ENCODE measurements at places on chromosomes 4 and X.
A peak's percentile ranks its signal among the peaks of the same experiment; 100 is the strongest.

GRCh38 chr4:68630371-68630770 lies 40.1 kb downstream of the UGT2B15 start:
- DNase-seq: no peak

DNA sequence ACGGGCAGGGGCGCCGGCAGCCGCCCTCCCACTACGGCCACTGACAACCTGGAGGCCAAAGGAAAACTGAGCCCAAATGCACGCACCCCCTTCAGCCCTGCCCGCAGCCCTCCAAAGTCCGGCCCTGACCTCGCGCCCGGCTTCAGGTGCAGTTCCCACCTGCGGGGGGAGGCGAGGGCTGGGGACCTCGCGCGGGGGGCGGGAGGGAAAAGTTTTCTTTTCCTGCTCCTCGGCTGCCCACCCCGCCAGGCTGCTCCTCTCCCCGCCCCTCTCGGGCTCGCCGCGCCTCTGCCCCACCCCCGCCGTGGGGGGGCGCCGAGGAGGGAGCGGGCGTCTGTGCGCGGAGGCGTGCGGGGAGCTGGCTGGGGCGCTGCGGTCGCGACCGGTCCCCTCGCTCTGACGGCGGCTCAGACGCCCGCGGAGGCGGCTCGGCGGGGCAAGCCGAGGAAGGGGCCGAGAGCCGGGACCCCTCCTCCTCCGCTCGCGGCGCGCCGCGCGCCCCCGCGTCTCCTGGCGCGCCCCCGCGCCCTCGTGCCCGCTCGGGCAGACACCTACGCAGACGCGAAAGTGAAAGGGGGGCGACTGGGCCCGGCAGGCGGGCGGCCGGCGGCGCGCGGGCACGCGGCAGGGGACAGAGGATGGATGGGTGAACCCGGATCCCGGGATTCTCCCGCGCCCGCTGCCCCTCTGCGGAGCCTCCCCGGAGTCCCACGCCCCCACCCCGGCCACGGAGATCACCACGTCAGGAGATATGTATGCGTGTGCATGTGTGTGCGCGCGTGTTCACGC lies 3.1 kb upstream of the NR3C2 start:
- DNase-seq: no peak

DNA sequence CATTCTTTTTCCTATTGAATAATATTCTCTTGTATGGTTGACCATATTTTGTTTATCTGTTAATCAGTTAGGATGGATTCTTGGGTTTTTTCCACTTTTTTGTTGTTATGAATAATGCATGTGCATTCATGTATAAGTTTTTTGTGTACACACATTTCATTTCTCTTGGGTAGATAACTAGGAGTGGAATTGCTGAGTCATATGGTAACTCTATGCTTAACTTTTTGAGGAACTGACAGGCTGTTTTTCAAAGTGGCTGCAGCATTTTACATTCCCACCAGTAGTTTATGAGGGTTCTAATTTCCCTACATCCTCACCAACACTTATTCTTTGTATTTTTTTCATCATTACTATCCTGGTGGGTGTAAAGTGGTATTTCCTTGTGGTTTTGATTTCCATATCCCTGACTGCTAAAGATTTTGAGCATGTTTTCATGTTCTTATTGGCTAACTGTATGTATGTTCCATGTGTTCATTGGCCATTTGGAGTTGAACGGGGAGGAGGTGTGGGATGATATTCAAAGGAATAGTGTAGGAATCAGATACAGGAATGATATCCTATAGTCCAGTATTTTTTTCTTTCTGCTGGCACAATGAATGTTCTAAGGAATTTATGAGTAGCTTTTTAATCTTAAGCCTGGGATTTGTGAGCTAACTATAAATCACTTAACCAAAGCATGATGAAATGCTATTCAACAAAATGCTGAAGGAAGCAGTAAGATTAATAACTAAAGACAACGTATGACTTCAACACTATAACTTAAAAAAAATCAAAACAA lies 114.3 kb downstream of the AMELX start:
- DNase-seq: no peak

DNA sequence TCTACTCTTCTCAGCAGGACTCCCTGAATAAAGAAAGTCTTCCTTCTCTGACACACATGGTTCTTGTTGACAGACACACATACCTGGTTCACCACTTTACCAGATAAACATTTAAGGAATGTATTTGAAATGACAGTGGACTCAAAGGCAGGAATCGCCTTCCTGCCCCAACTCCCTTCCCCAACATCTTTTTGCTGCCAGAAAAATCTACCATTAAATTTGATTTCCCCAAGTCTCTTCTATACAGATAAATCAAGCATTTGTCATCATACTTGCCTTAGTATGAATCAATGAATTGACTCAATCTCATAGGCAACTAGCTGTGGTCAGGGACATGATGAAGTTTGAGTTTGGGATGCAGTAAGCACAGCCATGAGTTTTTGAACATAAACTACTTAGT lies 23.3 kb upstream of the ANXA5 start:
- peak; percentile 73 for DNase-seq

- DNase-seq: peak; percentile 10
These were observed 2.2 kb upstream of the UGT2B4 start for GRCh38 chr4:69497886-69498395.

DNA sequence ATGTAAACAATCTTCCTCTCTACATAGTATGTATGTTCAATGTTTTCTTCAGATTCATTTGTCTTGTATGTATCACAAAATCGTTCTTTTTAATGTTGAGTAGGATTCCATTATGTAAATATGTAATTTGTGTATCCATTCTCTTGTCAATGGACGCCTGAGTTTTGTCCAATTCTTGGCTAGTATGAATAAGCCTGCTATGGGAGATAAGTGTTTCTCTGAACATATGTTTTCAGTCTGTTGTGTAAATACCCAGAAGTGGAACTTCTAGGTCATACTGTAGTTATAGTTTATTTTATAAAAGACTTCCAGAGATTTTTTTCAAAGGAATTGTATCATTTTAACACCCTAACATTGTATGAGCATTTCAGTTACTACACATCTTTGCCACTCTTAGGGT lies 2.8 kb downstream of the SMIM31 start:
- no peak for DNase-seq

GRCh38 chrX:139877710-139878414 lies 55.0 kb downstream of the ATP11C start:
- DNase-seq: no peak

GRCh38 chr4:83231620-83232076 lies 53.0 kb downstream of the COQ2 start:
- no peak for DNase-seq

GRCh38 chrX:121546317-121546716 lies 498.9 kb downstream of the GLUD2 start:
- DNase-seq: no peak

GRCh38 chr4:145320294-145320693 lies 139.9 kb upstream of the OTUD4 start:
- no peak for DNase-seq

- no peak for DNase-seq
These were observed 39.2 kb upstream of the HS3ST1 start for GRCh38 chr4:11467931-11468330.

- DNase-seq: peak; percentile 34
These were observed 28.4 kb downstream of the APBB2 start for GRCh38 chr4:41185614-41186592.

- no peak for DNase-seq
These were observed 439.4 kb downstream of the RAPGEF2 start for GRCh38 chr4:159542296-159542695.

- DNase-seq: no peak
These were observed 15.1 kb downstream of the AFAP1 start for GRCh38 chr4:7924570-7924969.

- DNase-seq: no peak
These were observed 3.7 kb upstream of the PIR start for GRCh38 chrX:15496824-15497223.

GRCh38 chrX:14411326-14411725 lies 118.0 kb upstream of the GLRA2 start:
- DNase-seq: peak; percentile 1

- no peak for DNase-seq
These were observed 3.3 kb downstream of the ZDHHC9 start for GRCh38 chrX:129840344-129840743.

- DNase-seq: peak; percentile 67
These were observed 215.2 kb upstream of the PSAPL1 start for GRCh38 chr4:7649741-7650531.

GRCh38 chrX:9948406-9948805 lies 18.8 kb upstream of the CLDN34 start:
- DNase-seq: peak; percentile 58

DNA sequence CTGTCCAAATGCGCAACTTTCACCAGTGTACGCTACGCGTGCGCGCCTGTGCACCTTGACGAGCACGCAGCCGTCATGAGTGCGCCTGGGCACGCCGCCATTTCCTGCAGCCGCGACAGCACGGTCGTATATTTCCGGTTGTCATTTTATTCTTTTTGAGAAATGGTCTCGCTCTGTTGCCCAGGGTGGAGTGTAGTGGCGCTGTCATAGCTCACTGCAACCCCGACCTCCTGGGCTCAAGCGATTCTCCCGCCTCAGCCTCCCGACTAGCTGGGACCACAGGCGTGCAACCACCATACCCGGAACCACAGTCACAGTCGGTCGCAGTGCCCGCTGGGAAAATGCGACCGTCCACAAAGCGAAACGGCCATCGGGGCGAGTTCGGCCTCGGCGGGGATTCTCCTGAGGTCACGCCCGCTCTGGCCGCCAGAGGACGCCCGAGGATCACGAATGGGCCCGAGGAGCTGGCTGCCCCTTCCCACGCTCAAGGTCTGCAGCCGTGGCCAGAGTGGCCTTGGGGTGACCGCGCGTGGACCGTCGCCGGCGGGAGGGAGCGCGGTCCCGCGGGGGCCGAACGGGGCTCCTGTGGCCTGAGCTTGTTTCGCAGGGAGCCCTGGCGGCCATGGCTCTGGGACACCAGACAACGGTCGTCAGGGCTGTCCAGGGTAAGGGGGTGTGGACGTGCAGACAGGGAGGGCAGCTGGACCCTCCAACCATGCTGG lies 23.7 kb upstream of the PNMA3 start:
- peak; percentile 33 for DNase-seq

DNA sequence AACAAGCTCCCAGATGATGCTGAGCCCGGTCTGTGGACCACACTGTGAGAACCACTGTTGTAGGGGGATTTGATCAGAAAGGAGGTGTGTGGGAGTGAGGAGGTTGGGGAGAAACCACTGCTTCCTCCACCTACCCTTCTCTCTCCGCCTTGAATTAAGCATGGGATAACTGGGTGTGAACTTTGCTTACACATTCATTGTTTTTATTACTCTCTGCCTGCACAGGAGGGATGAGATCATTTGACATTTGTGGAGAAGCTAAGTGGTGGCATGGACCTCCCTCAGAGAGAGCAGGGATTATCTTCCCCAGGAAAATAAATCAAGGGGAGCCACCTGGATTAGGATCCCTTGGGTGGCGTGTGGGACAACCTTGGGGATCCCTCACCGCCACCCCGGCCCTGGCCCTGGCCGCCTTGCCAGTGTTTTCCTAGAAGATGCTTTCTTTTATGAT lies 212.1 kb upstream of the ATP6AP2 start:
- no peak for DNase-seq

DNA sequence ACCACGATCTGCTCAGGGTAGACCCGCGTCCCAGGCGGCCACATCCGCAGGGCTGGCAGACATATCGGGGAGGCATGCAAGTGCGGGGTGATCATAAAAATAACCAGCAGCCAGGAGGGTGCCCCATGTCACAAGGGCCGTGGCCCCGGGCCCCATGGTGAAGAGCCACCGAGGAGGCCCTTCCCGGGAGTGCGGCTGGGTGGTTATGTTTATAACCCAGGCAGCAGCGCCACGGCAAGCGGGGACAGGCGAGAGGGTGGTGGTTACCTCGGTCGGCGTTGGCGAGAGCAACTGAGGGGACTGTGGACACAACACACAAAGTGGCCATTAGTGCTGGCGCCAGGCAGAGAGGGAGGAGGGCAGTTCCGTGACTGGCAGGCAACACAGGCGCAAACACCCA lies 92.7 kb upstream of the AFAP1 start:
- no peak for DNase-seq

DNA sequence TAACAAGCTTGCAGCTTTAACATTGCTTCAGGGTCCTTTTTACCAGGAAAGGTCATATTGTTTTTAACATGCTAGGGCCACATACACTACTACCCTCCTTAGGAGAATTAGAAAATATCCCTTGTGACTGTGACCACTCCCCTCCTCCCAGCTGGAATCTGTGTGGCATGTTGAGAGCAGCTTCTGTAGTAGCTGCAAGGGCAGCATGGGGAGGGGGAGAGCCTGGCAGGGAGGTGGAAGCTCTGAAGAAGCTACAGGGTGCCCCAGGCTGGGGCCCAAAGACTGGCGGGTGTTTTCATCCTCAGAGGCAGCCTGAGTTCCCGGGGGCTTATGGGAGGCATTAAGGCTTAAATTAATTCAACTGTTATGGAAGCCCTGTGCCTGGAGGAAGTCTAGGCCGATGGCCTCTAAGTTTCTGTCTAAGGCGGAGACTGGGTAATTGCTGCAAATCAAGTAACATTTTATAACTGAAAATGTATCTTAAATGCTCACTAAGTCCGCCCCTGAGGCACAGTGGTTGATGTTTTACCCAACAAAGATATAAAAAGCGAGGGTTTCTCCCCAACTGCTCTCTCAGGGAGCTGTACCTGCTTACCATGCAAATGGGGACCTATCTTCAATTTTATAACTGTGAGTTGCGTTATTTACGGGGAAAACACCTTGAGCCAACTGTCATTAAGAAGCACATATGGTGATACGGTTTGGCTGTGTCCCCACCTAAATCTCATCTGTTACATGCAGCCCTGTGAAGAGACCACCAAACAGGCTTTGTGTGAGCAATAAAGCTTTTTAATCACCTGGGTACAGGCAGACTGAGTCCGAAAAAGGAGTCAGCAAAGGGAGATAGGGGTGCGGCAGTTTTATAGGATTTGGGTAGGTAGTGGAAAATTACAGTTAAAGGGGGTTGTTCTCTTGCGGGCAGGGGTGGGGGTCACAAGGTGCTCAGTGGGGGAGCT lies 37.4 kb upstream of the STS start:
- no peak for DNase-seq

DNA sequence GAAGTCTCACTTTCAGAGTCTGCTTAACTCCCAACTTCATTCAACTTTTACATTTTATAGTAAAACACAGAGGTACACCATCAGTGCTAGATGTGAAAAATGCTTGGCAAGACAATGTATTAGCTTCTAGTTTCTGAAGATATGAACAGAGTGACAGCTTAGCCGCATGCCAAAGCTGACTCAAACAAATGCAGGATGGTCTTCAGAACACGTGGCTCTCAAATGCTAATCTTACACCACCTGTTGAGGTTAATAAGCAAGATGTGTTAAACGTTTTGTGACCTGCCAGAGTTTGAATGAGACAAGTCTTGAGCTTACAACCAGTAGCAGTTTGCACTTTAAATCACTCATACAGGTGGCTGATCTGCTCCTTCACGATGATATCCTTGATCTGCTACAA lies 18.9 kb upstream of the GPM6B start:
- DNase-seq: no peak

- no peak for DNase-seq
These were observed 130.0 kb downstream of the RBM46 start for GRCh38 chr4:154911097-154911496.

- peak; percentile 88 for DNase-seq
These were observed 86.4 kb downstream of the CBR4 start for GRCh38 chr4:168923526-168924194.

Data from fibroblast of lung (primary cell).